Cardiac muscle cell (in vitro differentiated cells and primary cell): ENCODE measurements at places on chromosomes 5 and 9.

DNA sequence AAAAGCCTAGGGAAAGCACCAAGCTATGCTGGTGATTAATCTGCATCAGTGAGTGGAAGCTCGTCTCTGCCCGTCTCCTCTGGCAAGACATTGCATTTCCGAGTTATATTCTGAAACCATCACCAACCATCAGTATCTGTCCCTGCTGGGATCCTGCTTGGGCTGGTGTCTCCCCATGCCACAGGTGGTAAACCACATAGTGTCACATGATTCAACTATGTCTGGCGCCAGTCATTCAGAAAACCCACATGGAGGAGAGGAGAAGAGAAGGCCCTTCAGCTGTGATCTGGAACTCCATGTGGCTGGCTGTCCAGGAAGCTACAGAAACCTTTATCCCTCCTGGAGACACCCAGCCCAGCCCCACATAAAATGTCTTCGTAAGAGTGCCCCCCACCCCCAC is 4.8 kb downstream of the IL9 start:
- no peaks in the 10 kb centered on the region for H3K4me1 ChIP-seq
- no peak overlapping the region for H3K4me3 ChIP-seq
- DNase-seq = no peak
- no peaks in the 10 kb centered on the region for H3K36me3 ChIP-seq

GRCh38 chr9:14806941-14807520 is 84.5 kb upstream of the CER1 start:
- H3K36me3 ChIP-seq = peaks cover 37% of the 10 kb centered on the region
- H3K27me3 ChIP-seq = no peaks in the 10 kb centered on the region
- no peak overlapping the region for H3K27ac ChIP-seq
- DNase-seq = peak; percentile 17
- no peak overlapping the region for H3K4me3 ChIP-seq

DNA sequence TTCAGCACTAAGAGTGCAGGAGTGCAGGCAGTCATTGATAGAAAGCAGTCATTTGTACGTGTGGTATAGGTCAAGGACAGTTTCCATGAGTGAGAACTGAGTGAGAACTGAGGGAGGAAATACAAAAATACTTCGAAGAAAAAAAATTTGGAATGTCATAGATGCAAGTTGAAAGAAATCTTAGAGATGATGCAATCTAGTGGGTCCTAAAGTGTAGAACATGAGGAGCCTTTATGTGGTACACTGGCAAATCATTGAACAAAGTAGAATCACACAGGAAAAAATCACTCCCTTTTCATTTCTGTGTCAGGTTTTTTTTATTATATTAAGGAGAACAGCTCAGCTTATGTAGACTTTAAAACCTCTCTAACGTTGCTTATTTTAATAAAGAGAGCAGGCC is 26.4 kb upstream of the SLC1A1 start:
- H3K4me1 ChIP-seq = no peaks in the 10 kb centered on the region
- no peaks in the 10 kb centered on the region for H3K27me3 ChIP-seq
- no peaks in the 10 kb centered on the region for H3K36me3 ChIP-seq
- DNase-seq = peak; percentile 35
- no peak overlapping the region for H3K27ac ChIP-seq
- H3K4me3 ChIP-seq = no peak overlapping the region

DNA sequence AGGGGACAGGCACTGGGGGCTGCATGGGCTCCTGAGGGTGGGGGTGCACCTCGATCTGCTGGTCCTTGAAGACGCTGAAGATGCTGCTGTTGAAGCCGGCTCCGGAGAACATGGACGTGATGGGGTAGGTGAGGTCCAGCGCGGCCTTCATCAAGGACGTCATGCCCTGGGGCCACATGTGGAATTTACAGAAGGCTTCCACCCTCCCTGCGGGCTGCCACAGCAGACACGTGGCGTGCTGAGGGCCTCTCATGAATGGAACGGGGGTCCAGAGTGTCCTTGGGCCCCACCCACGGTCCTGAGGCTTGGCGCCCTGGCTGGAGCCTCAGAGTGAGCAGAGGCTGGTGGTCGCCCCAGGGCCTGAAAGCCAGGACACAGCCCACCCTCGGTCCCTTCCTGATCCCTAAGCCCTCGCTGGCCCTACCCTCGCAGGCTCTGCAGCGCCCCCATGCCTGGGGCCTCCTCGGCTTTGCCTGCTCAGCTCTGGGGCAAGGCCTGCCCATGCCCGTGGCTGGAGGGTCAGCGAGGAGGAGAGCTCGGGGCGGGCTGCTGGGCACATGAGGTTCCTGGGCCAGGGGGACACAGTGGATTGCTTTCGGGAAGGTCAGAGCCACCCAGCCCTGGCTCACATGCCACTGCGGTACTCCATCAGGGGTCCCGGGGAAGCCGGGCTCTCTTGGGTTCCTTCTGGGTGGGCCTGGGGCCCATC is 5.3 kb upstream of the NSMF start:
- no peak overlapping the region for H3K4me3 ChIP-seq
- no peaks in the 10 kb centered on the region for H3K4me1 ChIP-seq
- peaks cover 18% of the 10 kb centered on the region for H3K27me3 ChIP-seq
- no peaks in the 10 kb centered on the region for H3K36me3 ChIP-seq
